ENCODE measurements at places on chromosomes 3 and 15.

GRCh38 chr3:52458770-52459545 lies 3.6 kb downstream of the NISCH start:
- DNase-seq = no peak

DNA sequence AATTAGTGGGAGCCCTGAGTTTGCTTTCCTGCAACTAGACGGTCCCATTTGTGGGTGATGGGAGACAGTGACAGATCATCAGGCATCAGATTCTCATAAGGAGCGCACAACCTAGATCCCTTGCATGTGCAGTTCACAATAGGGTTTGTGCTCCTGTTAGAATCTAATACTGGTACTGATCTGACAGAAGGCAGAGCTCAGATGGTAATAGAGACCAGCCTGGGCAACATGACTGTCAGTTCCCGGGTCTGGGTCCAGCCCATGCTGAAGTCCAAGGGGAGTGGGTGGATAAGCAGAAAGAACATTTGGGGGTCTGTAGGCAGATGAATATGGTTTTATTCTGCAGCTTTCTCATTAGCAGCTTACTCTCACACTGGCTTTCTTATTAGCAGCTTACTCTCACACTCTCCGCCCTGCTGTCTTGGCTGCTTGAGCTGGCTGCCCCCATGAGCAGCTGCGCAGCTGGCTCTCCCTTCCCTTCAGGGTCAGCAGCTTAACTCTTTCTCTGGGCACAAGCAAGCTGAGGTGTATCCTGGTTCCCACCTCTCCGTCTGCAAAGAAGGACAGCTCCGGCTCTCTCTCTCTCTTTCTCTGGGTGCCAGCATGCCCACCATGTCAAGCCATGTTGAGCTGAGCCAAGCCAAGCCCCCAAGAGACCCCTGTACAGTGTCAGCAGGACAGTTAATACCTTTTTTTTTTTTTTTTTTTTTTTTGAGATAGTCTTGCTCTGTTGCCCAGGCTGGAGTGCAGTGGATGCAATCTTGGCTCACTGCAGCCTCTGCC lies 46.5 kb downstream of the KLHDC8B start:
- DNase-seq = no peak

DNA sequence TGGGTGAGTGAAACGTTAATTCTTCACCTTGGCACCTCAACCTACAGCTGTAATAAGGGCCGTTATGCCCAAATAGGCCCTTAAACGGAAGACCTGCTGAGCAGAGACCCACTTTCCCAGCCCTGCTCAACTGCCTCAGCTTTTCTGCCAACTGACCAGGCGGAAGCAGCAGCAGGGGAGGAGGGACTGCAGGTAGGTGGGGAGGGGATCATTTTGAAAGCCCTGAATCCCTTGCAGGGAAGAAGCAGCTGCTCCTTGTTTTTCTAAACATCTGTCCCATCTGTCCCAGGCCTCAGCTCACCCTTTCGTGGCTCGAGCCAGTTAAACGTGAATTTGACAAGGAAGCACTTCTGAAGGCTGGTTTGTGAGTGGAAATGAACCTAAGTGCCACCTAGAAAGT lies 978 bp upstream of the CMC1 start:
- no peak for DNase-seq

GRCh38 chr3:186493525-186494255 lies 50.5 kb downstream of the CRYGS start:
- DNase-seq = no peak

DNA sequence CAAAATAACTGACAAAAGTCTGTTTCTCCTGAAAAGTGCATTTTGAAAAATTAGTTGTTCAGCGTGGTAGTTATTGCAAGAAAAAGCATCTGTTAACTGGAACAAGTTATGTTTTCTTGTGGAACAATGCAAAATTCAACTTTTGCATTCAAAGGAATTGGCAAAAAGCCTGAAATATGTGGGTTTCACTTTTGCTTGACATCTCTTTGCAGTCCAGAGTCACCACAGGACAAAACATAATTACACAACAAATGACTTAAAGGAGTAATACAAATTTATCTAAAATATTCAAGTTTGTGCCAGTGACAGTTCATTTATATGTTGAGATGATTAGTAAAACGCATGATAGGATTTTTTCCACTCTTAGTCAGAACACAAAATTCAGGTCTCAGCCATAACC lies 96.3 kb upstream of the P2RY1 start:
- no peak for DNase-seq

DNA sequence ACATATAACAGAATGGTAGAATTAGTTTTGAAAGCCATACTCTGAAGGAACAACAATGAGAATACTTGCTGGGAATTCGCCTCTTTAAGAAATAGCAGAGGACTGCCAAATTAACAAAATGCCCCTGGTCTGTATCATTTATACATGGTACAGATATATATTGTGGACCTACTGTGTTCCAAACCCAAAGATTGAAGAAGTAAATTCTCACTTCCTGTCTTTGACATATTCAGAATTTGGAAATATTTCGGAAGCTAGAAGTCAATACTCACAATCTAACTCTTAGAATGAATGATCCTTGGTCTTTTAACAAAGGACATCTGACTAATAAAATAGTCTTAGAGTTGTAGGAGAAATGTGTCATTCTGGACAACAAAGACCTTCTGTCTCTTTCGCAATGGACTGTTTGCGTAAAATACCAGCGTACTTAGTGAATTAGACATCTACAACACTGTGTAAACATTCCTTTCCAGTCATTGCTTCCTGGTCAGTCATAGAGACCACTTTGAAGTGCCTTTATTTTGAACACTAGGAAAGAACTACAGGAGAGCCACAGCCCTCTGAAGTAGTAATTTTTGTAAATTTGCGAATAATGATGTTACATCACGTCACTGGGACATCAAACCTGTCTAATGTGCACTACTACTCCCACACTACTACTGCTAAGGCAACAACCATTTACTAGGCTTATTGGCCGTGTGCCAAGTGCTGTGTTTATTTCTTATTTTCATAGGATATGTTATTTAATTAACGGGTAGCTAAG lies 68.0 kb downstream of the CHL1 start:
- DNase-seq = no peak

- DNase-seq = no peak
Measured at GRCh38 chr3:172042136-172042662, 2.8 kb downstream of the FNDC3B start.

GRCh38 chr3:152491922-152492321 lies 223.2 kb downstream of the MBNL1 start:
- DNase-seq = no peak

DNA sequence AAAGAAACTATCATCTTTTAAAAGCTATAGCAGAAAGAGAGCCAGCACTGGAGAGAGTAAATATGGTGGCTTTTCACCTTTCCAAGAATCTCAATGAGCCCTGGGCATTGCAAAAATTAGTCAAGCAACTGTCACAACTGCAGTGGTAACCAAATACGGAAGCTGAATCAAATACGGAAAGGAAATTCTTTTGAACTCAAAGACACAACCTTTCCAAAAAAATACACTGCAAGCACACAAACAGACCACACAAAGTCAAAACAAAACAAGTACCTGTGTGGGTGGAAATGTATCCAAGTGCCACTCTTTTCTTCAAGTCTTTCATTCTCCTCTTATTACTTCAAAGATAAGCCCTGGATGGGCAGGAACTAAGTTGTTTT lies 17.6 kb downstream of the VGLL4 start:
- no peak for DNase-seq

DNA sequence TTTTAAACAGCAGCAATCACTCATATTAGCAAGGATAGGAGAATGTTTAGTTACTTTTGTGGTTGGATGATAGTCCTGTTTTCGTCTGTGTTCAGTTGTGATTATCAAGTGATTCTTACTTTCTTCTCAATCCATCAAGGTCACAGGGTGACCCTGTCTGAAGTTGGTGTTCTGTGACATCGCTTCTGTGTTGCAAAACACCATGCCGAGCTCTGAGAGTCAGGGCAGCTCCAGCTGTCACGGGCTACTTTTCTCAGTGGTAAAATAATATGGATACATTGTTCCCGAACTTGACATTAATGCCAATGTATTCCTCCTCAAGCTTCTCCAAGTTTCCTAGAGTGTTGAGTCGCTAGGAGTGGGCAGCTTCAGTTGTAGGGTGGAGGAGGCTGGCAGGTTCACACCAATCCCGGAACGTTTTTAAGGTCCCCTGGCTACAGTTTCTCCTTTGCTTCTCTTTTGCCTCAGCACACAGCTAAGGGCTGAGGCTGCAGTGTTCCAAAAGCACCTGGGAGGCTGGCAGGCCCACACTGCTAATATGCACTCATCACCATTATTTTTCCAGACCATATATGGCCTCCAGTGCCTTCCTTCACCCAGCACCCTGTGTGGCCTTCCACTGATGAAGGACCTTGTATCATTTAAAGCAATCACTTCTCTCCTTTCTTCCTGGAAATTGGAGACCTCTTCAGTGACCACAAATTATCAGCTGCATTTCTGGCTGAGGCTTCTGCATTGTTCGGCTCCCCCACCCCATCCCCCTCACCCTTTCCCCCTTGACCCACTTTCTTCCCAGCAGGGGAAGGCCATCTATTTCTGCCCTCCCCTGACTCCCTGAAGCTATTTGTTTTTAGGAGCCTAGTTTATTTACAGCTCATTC lies 25.8 kb downstream of the COLQ start:
- no peak for DNase-seq

- no peak for DNase-seq
Measured at GRCh38 chr3:145448436-145448835, 712.5 kb downstream of the PLOD2 start.

GRCh38 chr15:76286271-76286879 lies 24.9 kb downstream of the ETFA start:
- no peak for DNase-seq

GRCh38 chr3:41095702-41096101 lies 103.6 kb upstream of the CTNNB1 start:
- DNase-seq = no peak

DNA sequence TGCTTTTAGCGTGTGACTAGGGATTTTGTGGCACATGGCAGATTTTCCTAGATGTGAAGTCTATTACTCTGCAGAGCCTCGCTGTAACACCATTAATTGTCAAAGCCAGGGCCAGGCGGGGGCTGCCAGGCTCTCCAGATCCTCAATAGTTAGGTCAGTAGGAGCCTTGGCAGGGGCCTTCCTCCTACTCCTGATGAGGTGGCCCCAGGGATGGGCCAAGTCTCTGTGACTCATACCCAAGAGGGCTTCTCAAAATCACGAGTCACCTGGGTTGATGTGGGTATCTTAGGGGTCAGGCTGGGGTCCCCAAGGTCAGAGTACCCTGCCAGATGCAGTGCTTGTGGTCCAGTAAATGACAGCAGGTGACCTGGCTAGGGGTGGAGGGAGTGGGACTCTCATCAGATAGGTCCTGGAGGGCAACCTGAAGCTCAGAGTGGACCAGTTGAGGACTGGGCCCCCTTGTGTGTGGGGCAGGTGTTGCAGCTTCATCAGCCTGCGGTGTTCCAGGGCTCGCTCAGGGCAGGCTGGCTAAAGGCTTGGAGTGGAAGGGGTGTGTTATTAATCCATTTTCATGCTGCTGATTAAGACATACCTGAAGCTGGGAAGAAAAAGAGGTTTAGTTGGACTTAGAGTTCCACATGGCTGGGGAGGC lies 88.5 kb upstream of the MYZAP start:
- no peak for DNase-seq

GRCh38 chr3:2354702-2355101 lies 256.0 kb downstream of the CNTN4 start:
- DNase-seq = no peak

- DNase-seq = no peak
Measured at GRCh38 chr3:157427901-157428300, 8.7 kb upstream of the PTX3 start.

DNA sequence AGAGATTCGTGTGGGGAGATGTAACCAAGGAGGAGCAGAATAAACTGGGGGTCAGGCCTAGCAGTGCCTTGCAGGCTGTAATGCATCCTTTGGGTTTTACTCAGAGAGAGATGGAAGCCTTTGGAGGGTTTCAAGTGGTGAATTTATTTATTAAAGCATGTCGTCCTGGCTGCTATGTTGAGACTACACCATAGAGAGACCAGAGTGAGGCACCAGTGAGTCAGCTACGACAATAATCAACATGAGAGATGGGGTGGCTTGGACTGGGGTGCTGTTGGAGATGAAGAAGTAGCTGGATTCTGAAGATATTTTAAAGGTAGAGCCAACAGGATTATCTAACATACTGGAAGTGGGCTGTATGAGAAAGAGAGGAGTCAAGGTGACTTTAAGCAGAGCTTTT lies 335.3 kb upstream of the ARHGEF26 start:
- DNase-seq = no peak

DNA sequence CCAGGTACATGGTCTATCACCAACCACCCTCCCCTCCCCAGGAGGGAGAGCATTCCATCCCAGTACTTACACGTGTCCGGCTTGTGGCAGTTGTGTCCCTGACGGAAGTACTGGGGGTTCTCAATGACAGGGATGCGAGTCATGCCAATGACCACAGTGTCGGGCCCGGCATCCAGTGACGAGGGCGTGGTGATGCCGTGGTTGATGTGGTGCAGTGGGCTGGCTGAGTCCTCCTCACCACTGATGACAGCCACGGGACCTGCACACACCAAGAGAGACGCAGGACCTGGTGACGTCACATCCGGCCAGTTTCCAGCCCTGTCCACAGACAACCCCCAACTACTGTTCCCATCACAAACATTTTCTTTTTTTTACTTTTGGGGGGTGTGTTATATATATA lies 223.8 kb downstream of the NTRK3 start:
- no peak for DNase-seq

GRCh38 chr15:60480888-60481287 lies 1.9 kb upstream of the ICE2 start:
- DNase-seq = no peak

GRCh38 chr15:60554494-60554893 lies 75.6 kb upstream of the ICE2 start:
- DNase-seq = no peak

DNA sequence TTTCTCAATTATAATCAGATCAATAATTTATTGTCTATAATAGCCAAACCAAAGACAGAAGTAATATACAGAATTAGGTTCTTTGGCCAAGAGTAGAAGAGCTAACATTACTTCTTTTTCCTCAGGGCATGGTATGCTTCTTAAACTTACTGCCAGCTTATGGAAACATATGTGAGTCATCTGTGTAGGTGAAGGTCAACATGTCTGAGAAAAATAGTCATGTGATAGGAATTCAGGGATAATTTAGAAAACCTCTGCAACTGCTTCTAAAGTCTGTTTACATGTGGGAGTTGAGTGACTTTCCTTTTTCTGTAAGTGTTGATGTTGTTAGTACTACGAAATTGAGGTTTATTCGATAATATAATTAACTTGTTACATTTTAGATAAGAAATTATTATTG lies 19.2 kb upstream of the MAP6D1 start:
- DNase-seq = no peak

GRCh38 chr15:75191235-75191634 lies 10.4 kb upstream of the C15orf39 start:
- DNase-seq = no peak

DNA sequence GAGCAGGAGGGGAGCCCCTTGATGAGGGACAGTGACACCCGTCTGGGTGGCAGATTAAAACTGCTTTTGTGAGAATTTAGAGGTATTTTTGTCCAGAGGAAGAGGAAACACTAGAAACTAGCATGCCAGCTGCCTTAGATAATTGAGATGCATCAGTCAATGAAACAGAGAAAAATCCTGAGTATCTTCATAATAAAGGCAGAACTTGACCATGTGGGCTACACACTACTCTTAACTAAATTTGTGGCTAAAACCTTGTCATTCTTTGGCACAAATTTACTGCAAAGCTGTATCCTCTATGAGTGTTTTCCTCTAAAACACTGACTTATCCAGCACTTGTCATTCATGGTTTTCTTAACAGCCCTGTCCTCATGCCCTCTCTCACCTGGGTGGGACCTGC lies 259.7 kb upstream of the TPM1 start:
- DNase-seq = no peak
